ENCODE measurements at places on chromosomes 1 and 21.

DNA sequence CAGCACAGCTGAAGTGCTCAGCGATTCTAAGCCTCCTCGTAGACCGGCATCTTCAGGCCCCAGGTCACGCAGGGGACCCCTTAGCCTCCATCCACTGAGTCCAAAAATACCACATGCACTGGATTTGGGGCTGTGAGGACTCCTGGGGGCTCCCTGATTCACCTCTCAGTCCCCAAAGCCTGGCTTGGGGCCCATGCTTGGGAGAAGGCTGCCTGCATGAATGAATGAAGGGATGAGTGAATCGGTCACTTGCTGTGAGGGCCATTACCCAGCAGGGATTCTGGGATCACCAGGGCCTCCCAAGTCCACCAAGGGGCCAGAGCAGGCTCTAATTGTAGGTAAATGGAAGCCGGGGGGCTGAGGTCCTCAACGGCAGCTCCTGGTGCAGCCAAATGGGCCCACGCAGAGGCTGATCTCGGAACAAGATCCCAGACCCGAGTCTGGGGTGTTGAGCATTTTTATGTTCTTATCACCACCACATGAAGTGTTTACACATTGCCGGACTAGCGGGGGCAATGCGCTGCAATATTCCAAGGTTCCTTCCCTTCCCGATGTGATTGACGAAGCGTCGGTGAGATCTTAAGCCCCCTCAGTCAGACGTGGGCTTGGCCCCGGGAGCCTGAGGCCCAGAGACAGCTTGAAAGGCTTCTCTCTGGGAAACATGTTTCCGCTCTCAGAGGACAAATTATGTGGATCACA, 13.6 kb upstream of the ARHGEF16 start:
- H3K27ac ChIP-seq = no peak overlapping the region
- no peak overlapping the region for H3K4me3 ChIP-seq
- H3K4me1 ChIP-seq = no peaks in the 10 kb centered on the region
- peaks cover 24% of the 10 kb centered on the region for H3K27me3 ChIP-seq

- H3K36me3 ChIP-seq = no peaks in the 10 kb centered on the region
- DNase-seq = peak; percentile 46
- peaks cover 13% of the 10 kb centered on the region for H3K4me1 ChIP-seq
- no peaks in the 10 kb centered on the region for H3K27me3 ChIP-seq
- H3K27ac ChIP-seq = peak overlapping the region; percentile 33
- H3K4me3 ChIP-seq = no peak overlapping the region
These were observed 93.2 kb downstream of the CTH start for GRCh38 chr1:70504176-70504820.

DNA sequence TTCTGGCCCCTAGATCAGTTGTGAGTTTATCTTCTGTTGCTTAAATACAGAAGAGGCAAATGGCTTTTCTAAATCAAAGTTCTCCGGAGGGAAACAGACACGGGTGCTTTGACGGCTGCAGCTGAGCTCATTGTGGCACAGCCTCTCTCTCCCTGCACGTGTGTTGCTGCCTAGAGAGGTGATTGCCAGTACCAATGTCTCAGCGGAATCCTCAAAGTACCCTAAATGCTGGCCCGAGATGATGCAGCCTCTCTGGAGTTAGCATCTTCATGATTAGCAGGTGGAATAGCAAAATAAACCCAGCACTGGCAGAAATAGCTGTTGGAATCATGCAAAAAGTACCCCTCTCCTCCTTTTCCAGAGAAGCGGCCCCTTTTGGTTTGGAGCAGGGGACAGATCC, 192.2 kb downstream of the PRDM2 start:
- no peaks in the 10 kb centered on the region for H3K36me3 ChIP-seq
- H3K4me3 ChIP-seq = peak overlapping the region; percentile 48
- peaks cover 47% of the 10 kb centered on the region for H3K27me3 ChIP-seq
- H3K4me1 ChIP-seq = peaks cover 7% of the 10 kb centered on the region
- H3K27ac ChIP-seq = no peak overlapping the region

- no peak overlapping the region for H3K4me3 ChIP-seq
- no peak for DNase-seq
- no peaks in the 10 kb centered on the region for H3K27me3 ChIP-seq
- H3K36me3 ChIP-seq = no peaks in the 10 kb centered on the region
- no peaks in the 10 kb centered on the region for H3K4me1 ChIP-seq
These were observed 1643.8 kb downstream of the MRPL39 start for GRCh38 chr21:23963454-23963853.

GRCh38 chr1:182795563-182796228, 6.1 kb downstream of the NPL start:
- no peaks in the 10 kb centered on the region for H3K36me3 ChIP-seq

Data from transverse colon (tissue), 4 donors.